ENCODE measurements at places on chromosomes 4 and X. TPM values are rescaled to one million over a fixed set of nuclear protein-coding genes. Genes with fewer than 3 reads are reported as not detected.

DNA sequence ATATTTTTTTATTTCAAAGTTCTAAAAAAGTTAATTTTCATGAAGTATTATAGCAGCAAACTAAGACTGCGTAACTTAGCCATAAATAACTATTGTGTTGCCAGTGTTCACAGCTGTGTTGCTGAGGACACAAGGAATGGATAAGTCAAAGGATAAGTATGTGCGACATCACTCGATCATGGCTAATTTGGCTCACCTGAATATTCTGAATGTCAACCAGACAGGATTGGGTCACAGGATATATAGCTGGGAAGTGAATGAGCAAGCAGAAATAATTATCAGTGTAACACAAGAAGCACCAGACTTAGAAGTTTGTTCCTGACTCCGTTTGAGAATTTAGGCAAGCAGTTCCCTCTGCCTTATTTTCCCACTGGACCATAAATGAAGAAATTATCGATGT, 33.9 kb downstream of the PRDM8 start:
- no peak for DNase-seq

CT55 gene
- polyA plus RNA-seq = not detected

CC2D2A gene
- 11.2 TPM for polyA plus RNA-seq

SRPK3 gene
- 15.6 TPM for polyA plus RNA-seq

DNA sequence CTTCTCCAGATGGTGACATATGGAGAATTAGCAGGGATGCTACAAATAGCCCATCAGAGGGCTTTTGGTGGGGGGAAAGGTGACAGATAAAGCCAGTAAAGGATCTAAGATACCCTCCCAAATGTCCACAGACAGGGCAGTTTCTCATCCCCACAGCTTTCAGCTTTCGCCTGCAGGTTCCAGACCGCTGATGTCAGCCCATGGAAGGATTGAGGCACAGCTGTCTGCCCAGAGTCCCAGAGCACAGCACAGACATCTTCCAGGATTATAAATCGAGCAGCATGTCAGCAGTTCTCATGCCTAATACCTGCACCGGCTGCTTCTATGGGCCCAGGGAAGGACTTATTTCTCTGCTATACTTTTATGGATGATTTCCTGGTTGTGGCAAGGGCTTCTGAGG, 96.7 kb upstream of the MXRA5 start:
- peak; percentile 17 for DNase-seq

DNA sequence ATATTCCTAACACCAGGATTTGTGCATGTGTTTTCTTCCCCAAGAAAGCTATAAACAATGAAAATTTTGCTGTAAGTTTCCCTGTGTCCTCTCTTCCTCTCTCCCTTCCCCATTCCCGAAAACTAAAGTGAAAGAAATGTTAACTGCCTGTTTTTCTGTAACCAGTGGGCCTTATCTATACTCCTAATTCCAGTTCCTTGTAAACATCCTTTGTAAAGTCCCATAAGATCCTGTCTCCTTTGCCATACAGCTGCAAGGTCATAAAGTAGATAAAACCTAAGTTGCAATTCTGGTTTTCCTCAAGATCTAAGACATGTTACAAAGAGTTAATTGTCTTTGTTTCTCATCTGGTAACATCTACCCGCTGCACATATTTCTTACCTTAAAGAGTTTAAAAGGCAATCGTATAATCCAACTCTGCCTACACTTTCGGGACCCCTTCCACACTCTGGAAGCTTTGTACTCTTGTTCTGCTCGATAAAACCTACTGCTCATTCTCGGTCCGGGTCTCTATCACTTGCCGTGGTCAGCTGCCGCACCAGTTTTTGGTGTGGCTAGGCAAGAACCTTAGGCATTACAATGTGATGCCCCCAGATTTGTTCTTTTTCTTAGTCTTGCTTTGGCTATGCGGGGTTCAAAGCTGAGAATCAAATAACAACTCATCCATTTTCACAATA, 20.5 kb downstream of the UGT2B7 start:
- no peak for DNase-seq

DNA sequence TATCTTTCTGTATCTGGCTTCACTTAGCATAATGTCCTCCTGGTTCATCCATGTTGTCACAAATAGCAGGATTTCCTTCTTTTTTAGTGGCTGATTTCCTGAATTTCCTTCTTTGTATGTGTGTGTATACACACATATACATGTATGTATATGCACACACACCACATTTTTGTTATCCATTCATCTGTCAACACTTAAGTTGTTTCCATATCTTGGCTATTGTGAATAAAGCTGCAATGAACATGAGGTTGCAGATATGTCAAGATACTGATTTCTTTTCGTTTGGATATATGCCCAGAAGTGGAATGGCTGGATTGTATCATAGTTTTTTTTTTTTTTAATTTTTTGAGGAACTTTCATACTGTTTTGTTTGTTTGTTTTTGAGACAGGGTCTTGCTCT, 76.2 kb downstream of the WNK3 start:
- no peak for DNase-seq

DNA sequence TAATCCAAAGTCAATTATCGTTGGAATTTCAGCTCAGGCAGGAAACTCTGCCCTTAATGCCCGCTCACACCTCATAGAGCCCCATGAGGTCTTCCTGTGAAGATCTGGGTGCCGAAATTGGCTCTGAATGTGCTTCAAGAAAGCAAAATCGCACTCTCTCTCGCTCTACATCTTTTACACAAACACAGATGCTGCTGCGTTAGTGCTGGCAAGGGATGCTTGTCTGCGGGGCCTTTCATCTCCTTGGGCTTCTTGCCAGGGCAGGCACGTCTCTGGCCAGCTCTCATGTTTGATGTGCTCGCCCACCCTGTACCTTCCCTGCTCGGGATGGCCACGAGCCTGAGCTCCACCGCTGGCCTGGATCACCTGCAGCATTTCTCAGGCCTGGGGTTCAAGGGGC, 66.5 kb downstream of the CLCN4 start:
- no peak for DNase-seq

GRCh38 chrX:130347321-130347720, 7.6 kb downstream of the SLC25A14 start:
- DNase-seq = no peak

FMR1NB gene
- polyA plus RNA-seq = not detected

DNA sequence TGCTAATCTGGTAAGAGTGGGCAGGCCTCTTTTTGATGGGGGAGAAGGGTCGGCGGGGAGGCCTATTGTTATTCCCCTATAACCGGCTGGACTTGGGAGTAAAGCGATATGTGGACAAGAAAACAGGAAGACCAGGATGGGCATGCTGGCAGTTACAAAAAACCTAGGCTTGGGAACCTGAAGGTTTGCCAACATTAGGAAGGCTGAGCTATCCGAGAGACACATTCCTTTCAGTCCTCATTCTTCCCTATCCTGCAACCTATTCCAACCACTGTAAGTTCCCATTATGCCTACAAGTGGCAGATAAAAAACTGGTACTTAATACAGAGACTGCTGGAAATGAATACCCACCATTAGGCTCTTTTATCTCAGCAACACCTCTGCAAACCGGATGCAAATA, 32.4 kb upstream of the CT47C1 start:
- DNase-seq = no peak

- DNase-seq = no peak
Observed at GRCh38 chrX:28487818-28488217, 99.4 kb upstream of the IL1RAPL1 start.

HEPH gene
- 8.1 TPM for polyA plus RNA-seq

GRCh38 chr4:70914631-70915030, 12.5 kb downstream of the MOB1B start:
- no peak for DNase-seq

ZC4H2 gene
- polyA plus RNA-seq = 5.1 TPM

DNA sequence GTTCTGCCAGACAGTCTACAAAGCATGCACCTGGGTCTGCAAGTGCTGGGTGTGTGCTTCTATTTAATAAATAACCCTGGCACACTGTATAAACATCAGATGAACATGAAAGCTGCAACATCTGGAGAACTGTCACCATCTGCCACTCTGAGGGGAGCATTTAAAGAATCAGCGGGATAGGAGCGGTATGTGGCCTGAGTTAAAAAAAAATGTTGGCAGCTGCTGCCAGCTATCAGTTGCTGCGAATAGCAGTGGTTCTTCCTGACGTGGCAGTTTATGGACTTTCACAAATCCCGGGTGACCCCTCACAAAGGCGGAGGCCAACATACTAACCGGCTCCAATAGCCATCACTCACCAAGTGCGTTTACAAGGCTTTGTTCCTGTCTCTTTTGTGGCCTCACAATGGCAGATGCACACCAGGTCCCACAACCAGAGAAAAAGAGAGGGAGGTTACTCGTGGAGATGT, 95.1 kb downstream of the RASL11B start:
- peak; percentile 67 for DNase-seq

Measured in brain (organoid and tissue), 16 donors.